ENCODE measurements at places on chromosomes 12 and 14. TPM values are rescaled to one million over a fixed set of nuclear protein-coding genes. Genes with fewer than 3 reads are reported as not detected.
A peak's percentile ranks its signal among the peaks of the same experiment; 100 is the strongest.

The NANOG gene
- not detected for total RNA-seq

- H3K27me3 ChIP-seq = no peaks in the 10 kb centered on the region
- no peak overlapping the region for H3K4me3 ChIP-seq
- H3K36me3 ChIP-seq = no peaks in the 10 kb centered on the region
- no peak overlapping the region for H3K27ac ChIP-seq
- DNase-seq = no peak
- H3K4me1 ChIP-seq = peaks cover 26% of the 10 kb centered on the region
These were observed 396.1 kb downstream of the RAD51B start for GRCh38 chr14:68215629-68216028.

DNA sequence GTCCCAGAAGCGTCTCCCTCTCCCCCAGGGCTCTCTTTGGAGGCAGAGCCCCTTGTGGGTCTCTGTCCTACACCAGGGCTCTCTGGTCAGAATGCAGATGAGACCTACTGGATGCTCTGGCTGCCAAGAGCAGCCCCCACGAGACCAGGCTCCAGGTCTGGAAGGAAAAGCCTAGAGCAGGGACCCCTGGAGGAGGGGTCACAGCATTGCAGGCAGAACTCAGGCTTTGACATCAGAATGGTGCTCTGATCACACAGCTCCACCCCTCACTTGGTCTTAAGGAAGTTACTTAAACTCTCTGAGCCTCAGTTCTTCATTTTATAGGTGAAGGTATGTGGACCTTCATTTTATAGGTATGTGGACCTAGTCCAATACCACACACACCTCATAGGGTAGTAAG is 83.1 kb downstream of the ARL6IP4 start:
- no peaks in the 10 kb centered on the region for H3K36me3 ChIP-seq
- DNase-seq = no peak
- no peak overlapping the region for H3K4me3 ChIP-seq

The ART4 gene
- total RNA-seq = not detected

- no peaks in the 10 kb centered on the region for H3K36me3 ChIP-seq
- H3K27me3 ChIP-seq = peaks cover 98% of the 10 kb centered on the region
- peak; percentile 52 for DNase-seq
- peaks cover 27% of the 10 kb centered on the region for H3K4me1 ChIP-seq
- no peak overlapping the region for H3K4me3 ChIP-seq
These were observed 4.5 kb downstream of the HOXC10 start for GRCh38 chr12:53989227-53990113.

DNA sequence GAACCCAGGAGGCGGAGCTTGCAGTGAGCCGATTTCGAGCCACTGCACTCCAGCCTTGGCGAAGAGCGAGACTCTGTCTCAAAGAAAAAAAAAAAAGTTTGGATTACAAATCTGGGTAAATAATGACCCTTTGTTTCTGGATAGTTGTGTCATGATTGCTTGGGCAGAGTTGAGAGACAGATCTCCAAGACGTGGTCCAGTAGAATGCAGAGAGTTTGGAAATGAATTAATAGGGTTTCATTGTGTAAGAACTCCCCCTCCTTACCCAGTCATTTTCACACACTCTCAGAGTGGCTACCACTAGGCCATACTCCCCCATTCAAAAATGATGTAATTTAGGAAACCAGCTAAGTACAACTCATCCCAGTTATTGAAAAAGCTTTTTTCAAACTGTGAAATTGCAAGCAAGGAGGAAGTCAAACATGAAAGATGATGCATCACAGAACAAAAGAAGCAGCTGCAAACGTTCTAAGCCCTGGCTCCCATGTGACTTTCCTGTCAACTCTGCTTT is 1331.9 kb downstream of the AACS start:
- H3K27ac ChIP-seq = no peak overlapping the region
- no peaks in the 10 kb centered on the region for H3K36me3 ChIP-seq
- H3K27me3 ChIP-seq = no peaks in the 10 kb centered on the region
- no peaks in the 10 kb centered on the region for H3K4me1 ChIP-seq

GRCh38 chr12:109202770-109203169 is 86.4 kb downstream of the ACACB start:
- H3K27me3 ChIP-seq = no peaks in the 10 kb centered on the region
- H3K27ac ChIP-seq = no peak overlapping the region
- DNase-seq = no peak
- H3K4me3 ChIP-seq = no peak overlapping the region
- no peaks in the 10 kb centered on the region for H3K4me1 ChIP-seq
- H3K36me3 ChIP-seq = peaks cover 3% of the 10 kb centered on the region
